ENCODE measurements at places on chromosomes 6 and 20. TPM values are rescaled to one million over a fixed set of nuclear protein-coding genes. Genes with fewer than 3 reads are reported as not detected.

Gene ZNF451
- total RNA-seq, result 65.6 TPM

GRCh38 chr6:36028088-36028876 is 674 bp downstream of the MAPK14 start:
- peak; percentile 25 for DNase-seq

DNA sequence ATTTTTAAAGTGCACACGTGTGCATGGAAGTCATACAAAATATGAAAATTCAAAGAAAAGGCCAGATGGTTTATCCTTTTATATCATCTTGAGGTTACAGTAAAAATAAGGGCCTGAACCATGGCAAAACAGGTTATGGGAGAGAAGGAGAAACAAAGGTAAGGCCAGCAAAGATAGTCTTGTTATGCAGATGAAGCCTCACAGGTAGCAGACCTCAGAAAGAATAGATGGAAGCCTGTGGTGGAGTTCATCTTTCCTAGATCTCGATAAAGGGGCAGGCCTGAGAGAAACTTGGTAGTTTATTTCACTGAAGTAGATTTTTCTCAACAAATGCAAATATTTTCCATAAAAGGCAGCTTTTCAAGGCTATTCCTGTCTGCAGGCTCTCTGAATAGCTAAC is 693.8 kb downstream of the KHDRBS2 start:
- no peak for DNase-seq

GRCh38 chr6:144310765-144311164 is 25.6 kb downstream of the UTRN start:
- DNase-seq, result no peak

GRCh38 chr6:142868917-142869316 is 76.1 kb downstream of the HIVEP2 start:
- no peak for DNase-seq

DNA sequence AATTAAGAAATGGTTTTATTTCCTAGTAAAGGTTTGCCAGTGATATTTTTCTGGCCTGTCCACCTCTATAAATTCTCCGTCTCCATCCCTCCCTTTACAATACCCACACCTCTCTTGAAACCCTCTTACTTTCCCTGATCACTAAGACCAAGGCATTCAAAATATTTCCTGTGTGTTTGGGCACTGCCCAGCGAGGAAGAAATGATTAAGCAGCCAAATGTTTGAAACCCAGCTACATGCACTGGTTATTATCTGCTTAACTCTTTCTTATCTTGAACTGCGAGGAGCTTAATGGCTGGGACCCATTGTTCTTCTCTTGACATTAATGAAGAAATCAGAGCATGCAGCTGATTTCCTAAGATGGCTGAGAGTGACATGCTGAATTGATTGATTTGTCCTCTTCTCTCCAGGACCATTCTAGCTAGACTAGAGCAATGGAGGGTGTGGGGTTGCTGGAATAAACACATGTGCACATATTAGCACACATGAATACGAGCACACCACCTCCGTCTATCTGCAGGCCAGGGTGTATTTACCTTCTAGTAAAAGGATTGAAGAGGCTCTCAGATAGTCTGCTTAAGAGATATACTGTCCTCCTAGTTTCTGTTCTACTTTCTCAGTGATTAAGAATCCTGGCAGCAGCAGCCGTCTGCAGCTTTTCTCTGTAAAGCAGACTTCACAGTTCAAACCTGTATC is 46.1 kb upstream of the PRDM1 start:
- DNase-seq, result no peak

DNA sequence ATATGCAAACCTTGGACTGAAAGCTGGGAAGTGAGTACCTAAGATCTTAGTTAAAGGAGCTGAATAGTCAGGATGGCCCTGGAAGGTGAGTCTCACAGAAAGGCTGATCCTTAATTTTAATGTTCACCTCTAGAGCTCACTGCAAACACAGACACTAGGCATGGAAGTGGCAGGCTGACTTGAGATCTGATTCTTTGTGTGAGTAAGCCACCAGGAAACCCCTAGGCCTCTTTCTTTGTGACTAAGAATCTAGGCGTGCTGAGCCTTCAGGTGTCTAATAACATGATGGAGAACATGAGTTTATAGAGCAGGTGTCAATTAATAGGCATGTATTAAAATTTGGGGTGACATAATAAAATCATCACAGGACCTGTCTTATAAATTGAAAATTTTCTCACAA is 642.2 kb downstream of the EYS start:
- no peak for DNase-seq

Gene PRDM1
- total RNA-seq, result 1.7 TPM

DNA sequence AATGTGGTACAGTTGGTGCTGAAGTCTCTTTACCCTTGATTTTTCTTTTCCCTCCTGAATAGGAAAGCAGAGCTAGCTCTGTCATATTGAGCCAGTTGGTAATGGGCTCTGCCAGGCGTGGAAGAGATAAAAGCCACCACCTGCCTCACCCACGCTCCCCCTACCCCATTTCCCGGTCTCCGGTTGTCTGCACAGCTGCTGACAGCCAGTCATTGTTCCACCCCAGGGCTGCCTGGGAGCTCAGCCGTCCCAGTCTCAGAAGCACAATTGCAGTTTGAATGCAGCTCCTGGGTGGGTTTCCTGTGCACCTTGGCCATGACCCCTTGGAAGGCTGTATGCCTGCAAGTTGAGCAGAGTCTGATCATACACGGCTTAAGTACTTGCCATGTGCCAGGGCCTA is 675.2 kb upstream of the FLRT3 start:
- DNase-seq, result peak; percentile 27

Gene E2F3
- 43.8 TPM for total RNA-seq

- no peak for DNase-seq
Measured at GRCh38 chr6:155936551-155936950, 480.9 kb upstream of the NOX3 start.

- no peak for DNase-seq
Measured at GRCh38 chr6:79261666-79262065, 27.2 kb upstream of the HMGN3 start.

Gene ACSS2
- 84.9 TPM for total RNA-seq

GRCh38 chr20:16378122-16378521 is 195.1 kb downstream of the KIF16B start:
- no peak for DNase-seq

DNA sequence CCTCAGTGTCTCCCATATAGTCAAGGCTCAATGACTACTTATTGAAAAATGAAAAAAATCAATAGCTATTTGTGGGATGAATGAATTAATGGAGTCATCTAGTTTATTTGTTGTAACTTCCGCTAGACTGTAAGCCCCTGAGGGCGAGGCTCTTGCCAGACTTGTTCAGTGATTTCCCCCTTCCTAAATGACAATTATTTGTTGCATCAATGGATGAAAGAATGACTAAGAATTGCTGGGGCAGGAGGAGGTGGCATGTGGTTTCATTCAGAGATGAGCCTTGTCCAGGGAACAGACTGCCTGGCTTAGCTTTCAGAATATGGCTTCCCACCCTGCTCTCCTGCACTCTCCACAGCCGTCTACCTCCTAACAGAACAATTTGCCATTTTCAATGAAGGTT is 1.1 kb upstream of the PRELID3B start:
- DNase-seq, result no peak

GRCh38 chr6:112413780-112414179 is 66.7 kb downstream of the RFPL4B start:
- no peak for DNase-seq

- no peak for DNase-seq
Measured at GRCh38 chr20:57675773-57676172, 34.0 kb downstream of the PMEPA1 start.

GRCh38 chr20:6768228-6769140 is 998 bp downstream of the BMP2 start:
- DNase-seq, result peak; percentile 13

Gene TRIM31
- not detected for total RNA-seq

Gene DNMT3B
- total RNA-seq, result 58.0 TPM

GRCh38 chr20:36461600-36462439 is 79.5 kb upstream of the MYL9 start:
- DNase-seq, result peak; percentile 42

DNA sequence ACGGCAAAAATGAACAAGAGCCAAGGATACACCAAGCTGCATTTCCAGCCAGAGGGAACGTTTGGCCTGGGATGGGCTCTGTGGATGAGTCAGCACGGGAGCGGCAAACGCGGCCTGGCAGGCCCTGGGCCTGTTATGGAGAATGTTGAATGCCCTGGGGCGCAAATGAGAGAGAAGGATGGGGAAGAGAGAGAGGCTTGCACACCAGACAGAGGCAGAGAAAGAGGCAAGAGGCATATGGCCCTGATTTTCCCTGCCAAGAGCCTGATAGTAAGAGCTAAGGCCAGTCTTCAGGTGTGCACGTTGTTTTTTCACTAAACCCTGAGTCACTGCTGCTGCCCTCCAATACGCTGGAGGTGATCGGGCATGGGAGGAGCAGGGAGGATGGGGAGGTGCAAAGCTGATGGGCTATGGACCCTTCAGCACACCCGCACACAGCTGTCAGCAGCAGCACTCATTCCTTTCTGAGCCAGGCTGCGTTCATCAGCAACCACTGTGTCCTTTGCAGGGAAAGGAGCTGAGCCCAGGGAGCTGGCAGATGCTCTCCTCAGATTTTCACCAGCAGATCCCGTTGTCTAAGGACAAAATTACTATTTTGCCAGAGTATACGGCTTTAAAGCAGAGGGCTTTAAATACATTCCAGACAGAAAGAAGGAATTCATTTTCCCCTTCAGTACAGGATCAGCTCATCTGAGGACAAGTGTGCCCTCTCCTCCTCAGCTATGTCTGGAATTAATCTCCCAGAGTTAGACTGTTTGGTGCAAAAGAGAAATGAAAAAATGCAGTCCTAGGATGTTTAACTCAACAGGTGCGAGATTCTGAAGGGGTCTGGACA is 61.7 kb upstream of the SLC22A23 start:
- no peak for DNase-seq

Gene ANGPT4
- total RNA-seq, result 0.07 TPM

- no peak for DNase-seq
Measured at GRCh38 chr6:29965873-29966601, 23.7 kb downstream of the HLA-A start.

DNA sequence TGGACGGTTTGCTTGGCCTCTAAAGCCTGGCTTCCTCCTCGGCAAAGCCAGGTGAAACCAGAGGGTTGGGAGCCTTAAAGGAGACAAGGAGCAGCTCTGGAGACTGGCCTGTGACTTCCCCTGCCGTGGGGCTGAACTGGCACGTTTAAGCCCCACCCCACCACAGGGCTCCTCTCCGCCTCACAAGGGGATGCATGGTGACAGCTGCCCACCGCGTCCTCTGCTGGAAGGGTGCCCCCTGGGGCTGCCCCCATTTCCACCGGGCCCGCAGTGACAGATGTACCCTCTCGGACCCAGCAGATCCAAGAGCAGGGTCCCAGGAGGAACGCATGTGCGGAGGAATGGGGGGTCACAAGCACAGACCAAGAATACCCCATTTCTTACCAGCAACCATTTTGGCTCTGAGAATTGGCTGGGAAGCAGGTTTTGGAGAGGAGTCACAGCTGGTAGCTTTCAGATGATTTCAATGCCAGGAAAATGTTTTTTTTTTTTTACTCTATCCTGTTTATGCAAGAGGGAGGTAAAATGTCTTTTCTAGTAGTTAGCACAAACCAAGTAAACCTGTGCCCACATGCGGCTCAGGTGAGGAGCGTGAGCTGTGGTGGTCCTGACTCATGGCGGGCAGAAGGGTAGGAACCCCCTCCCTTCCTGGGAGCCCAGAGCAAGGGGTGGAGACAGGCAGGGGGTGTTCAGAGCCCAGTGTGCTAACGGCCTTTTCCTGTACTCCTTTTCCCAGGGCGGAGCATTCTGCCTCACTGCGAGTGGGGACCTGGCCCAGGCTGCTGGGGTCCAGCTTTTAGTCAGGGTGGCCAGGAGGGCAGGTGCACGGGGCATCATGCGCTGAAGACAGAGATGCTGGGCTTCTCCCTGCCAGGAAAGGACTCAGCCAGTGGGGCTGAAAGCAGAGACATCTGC is 33.0 kb downstream of the FRMD1 start:
- DNase-seq, result no peak

Measured in neural crest cell (in vitro differentiated cells).